ENCODE measurements at places on chromosomes 7 and 10. TPM values are rescaled to one million over a fixed set of nuclear protein-coding genes. Genes with fewer than 3 reads are reported as not detected.

The ZWINT gene
- total RNA-seq: 109 TPM

The TMEM176B gene
- 2.2 TPM for total RNA-seq

The BICC1 gene
- total RNA-seq: 2.5 TPM

The MRPL32 gene
- 50.1 TPM for total RNA-seq

DNA sequence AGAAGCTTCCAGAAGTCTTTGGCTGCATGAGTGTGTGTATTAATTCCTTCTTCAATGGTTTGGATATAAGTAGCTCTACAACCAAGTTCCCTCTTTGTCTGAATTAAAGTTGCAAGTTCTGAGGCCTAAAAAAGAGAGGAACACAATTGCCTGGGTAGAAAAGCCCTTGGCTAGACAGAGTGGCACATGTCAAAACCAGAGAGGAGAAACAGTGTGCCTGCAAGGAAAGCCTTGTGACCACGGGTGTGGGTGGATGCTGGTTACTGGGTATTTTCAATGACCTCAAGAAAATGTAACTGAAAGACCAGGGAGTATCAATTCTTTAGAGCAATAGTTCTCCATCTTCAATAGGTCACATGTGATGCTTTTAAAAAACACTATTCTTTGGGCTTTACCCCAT is 148.3 kb downstream of the SVIL start:
- H3K4me3 ChIP-seq: no peak overlapping the region
- peaks cover 21% of the 10 kb centered on the region for H3K36me3 ChIP-seq
- peaks cover 23% of the 10 kb centered on the region for H3K4me1 ChIP-seq
- H3K27ac ChIP-seq: no peak overlapping the region
- H3K27me3 ChIP-seq: no peaks in the 10 kb centered on the region
- no peak for DNase-seq

DNA sequence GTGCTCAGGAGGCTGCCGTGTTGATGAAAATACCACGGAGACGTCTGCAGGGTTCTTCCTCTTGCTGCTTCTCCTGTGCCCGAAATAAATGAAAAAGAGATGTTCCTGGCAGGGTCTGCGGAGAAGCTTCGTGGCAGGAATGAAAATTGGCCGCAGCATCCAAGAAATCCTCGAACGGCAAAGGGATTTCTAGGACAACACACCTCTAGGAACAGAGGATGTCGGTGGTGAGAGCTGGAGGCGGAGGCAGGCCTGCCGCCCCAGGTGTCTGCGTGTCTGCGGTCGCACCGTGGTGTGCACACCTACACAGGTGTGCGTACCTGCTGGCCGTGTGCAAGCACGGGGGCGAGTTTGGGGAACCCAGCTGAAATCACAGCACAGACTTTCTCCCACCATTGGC is 43.4 kb downstream of the TMEM130 start:
- no peaks in the 10 kb centered on the region for H3K36me3 ChIP-seq
- H3K4me1 ChIP-seq: no peaks in the 10 kb centered on the region
- no peak for DNase-seq
- H3K27me3 ChIP-seq: peaks cover 8% of the 10 kb centered on the region

DNA sequence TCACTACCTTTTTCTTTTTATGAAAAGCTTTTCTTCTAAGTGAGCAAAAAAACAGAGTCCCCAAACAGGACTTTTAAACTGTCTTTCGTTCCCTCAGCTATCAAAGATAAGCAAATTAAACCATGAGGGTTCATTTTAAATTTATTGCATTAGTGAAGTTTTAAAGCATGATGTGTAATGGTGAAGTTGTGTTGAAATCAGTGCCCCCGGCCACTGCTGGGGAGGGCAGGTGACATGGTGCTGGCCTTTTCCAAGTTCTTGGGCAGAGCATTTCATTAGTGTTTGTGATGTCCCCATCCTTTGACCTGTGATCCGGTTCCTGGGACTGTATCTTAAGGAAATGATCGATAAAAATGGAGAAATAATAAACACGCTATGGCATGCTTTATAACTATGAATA is 96.0 kb downstream of the EEPD1 start:
- no peak overlapping the region for H3K27ac ChIP-seq
- no peaks in the 10 kb centered on the region for H3K27me3 ChIP-seq

The GSTO2 gene
- total RNA-seq: 0.58 TPM

GRCh38 chr7:121575194-121575765 is 179.2 kb upstream of the FAM3C start:
- no peaks in the 10 kb centered on the region for H3K27me3 ChIP-seq
- DNase-seq: no peak
- H3K4me3 ChIP-seq: no peak overlapping the region
- H3K36me3 ChIP-seq: no peaks in the 10 kb centered on the region
- H3K27ac ChIP-seq: no peak overlapping the region
- H3K4me1 ChIP-seq: peaks cover 10% of the 10 kb centered on the region

DNA sequence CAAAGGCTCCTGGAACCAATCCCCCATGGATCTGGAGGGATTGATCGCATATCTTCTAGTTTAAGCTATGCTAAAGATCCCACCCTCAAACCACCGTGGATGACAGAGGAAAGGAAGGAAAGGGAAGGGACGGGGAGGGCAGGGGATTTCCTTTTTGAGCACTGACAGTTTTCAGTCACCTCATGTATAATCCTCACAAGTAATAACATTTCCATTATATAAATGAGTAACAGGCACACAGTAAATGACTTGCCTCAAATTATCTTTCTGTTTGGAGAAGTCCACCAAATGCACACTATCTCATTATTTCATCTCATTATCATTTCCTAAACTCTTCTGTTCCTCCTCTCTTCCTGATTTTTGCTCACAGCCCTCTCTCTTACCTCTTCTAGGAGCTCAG is 127.1 kb upstream of the AOAH start:
- DNase-seq: no peak
- no peak overlapping the region for H3K4me3 ChIP-seq
- no peaks in the 10 kb centered on the region for H3K4me1 ChIP-seq

GRCh38 chr7:99720800-99721595 is 14.0 kb downstream of the CYP3A7 start:
- no peak for DNase-seq
- H3K4me3 ChIP-seq: no peak overlapping the region
- H3K27me3 ChIP-seq: peaks cover 9% of the 10 kb centered on the region
- H3K36me3 ChIP-seq: no peaks in the 10 kb centered on the region

DNA sequence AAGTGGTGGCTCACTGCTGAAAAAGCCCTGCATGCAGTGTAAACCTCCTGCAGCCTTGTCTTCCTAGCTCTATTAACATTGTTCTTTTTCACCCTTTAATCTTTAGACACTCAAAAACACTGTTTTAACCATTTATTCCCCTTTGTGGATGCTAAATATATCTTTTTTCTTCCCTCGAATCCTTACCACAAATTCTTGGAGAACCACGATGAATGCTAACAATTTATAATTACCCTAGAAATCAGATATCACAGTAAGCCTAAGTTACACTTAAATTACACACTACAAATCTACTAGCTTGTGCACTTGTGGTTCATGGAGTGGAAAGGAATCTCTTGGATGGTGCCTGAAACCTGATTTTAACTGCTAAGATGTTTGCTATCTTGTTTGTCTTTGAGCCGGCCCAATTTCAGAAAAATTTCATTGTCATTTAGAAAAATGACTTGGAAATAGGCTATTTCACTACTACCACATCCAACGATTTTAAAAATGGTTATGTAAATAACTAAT is 125.1 kb upstream of the NOBOX start:
- H3K4me1 ChIP-seq: no peaks in the 10 kb centered on the region
- H3K36me3 ChIP-seq: no peaks in the 10 kb centered on the region
- no peaks in the 10 kb centered on the region for H3K27me3 ChIP-seq
- H3K4me3 ChIP-seq: no peak overlapping the region
- no peak for DNase-seq
- no peak overlapping the region for H3K27ac ChIP-seq

DNA sequence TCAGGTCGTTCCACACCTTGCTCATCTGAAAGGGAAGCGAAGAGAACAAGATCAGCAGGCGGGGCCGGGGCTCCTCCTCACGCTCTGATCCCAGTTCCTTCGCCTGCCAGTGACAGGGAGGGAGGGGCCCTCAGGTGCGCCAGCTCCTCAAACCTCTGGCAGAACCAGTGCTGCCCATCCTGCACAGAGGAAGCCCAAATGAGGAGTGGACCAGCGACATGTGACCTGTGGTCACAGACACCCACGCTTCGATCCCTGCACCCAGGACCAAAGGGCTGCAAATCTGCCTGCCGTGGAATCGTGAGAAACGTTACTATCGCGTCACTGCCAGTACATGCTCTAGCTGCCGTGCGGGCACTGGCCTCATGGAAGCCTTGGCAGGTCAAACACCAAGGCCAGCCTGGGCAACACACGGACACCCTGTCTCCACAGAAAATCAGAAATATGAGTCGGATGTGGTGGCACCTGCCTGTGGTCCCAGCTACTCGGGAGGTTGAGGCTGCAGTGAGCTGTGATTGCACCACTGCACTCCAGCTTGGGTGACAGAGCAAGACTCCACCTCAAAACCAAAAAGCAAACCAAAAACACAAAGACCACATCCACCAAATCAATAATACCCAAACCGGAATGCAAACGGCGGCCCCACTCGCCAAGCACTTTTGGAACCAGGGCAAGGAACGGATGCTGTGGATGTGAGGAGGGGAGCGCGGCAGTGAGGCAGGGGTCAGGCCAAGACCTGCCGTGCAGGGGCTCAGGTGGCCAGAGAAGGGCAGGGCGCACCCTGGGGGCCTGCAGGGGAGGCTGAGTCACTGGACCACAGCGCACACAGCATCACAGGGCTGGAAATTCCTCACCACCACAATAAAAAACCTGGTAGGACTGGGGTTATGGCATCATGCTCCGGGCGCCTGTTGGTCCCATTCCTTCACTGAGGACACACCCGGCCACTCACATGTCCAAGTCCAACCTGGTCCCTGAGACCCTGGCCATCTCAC is 13.4 kb downstream of the NUDT1 start:
- H3K36me3 ChIP-seq: peaks cover 3% of the 10 kb centered on the region
- H3K27ac ChIP-seq: peak overlapping the region; percentile 86
- no peaks in the 10 kb centered on the region for H3K27me3 ChIP-seq
- no peaks in the 10 kb centered on the region for H3K4me1 ChIP-seq
- no peak overlapping the region for H3K4me3 ChIP-seq

DNA sequence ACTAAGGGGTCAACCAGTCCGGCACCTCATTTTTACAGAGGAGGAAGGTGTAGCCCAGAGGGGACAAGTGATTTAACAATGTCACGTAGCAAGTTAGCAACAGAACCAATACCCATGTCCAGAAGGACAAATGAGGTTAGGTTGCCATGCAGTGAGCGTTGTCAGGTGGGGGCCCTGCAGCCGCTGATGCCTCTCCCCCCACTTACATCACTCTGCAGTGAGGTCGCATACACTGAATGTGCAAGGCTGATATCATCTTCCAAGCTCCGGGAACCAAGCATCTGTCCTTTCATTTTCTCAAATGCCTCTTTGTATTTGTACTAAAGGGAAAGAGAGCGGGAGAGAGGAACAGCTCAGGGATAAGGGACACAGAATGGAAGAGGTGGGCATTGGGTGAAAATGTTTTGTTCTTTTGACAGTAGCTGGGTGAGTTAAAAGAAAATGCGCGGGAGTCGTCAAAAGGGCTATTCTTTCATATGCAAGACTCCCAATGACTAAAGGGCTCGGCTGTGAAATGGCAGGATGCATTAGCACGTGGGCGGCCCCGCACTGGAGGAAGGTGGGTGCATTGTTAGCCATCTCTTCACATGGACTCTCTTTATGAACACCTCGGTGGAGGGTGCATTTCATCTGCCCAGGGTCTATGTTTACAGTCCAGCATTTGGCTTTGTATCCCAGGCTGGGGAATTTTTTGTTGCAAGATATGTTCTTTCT is 49.7 kb downstream of the NRAP start:
- H3K27ac ChIP-seq: peak overlapping the region; percentile 31
- H3K27me3 ChIP-seq: peaks cover 5% of the 10 kb centered on the region
- no peaks in the 10 kb centered on the region for H3K36me3 ChIP-seq

DNA sequence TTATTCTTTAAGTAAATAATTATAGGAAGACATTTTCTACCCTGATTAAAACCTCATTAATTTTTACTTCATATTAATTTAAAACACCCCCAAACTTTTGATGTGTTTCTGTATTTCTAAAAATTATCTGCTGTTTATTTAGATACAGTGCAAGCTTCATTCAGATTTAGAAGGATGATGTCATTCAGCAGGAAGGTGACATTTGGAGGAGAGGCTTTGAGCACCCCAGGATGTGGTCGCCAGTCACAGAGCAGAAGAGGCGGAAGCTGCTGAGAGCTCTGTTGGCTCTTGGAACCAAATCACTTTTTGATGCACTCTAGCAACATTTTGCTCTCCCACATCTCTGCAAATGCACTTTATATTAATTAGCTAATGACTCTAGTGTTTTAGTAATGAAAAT is 233.9 kb upstream of the CACNA2D1 start:
- H3K4me1 ChIP-seq: no peaks in the 10 kb centered on the region
- H3K27me3 ChIP-seq: no peaks in the 10 kb centered on the region
- H3K4me3 ChIP-seq: no peak overlapping the region
- no peak overlapping the region for H3K27ac ChIP-seq
- no peak for DNase-seq

The CACNB2 gene
- total RNA-seq: 2.2 TPM
